Amniotic epithelial cell (primary cell): ENCODE measurements at places on chromosomes 12 and 14.

- DNase-seq = no peak
Observed at GRCh38 chr14:60232185-60232584, 16.8 kb upstream of the PPM1A start.

DNA sequence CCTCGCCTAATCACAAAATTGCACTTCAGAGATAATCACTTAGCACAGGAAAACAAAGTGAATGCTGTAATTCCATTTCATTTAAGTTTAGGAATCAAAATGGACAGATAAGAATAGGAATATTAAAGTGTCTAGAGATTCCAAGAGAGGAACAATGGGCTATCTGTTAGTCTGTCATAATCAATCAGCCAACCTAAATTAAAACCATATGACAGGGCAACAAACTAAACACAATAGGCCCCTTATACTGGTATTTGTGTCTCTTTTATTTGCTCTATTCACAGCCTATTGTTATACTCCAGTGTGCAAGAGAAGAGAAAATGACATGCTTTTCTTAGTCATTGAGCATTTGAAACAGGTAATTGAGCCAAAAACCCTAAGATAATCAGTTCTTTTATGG lies 259.4 kb downstream of the PRKD1 start:
- DNase-seq = no peak

GRCh38 chr14:34629657-34630529 lies at the start of gene SNX6:
Gene SNX6, minus strand, starts transcription at chr14:34630148. Its CDS starts 32 bp downstream, at chr14:34630116.
- DNase-seq = peak; percentile 54

GRCh38 chr14:96051231-96051630 lies 12.1 kb downstream of the C14orf132 start:
- no peak for DNase-seq

GRCh38 chr14:50797250-50798047 lies 33.5 kb downstream of the NIN start:
- DNase-seq = no peak

GRCh38 chr12:56300644-56301464 lies 724 bp upstream of the CS start:
- no peak for DNase-seq

DNA sequence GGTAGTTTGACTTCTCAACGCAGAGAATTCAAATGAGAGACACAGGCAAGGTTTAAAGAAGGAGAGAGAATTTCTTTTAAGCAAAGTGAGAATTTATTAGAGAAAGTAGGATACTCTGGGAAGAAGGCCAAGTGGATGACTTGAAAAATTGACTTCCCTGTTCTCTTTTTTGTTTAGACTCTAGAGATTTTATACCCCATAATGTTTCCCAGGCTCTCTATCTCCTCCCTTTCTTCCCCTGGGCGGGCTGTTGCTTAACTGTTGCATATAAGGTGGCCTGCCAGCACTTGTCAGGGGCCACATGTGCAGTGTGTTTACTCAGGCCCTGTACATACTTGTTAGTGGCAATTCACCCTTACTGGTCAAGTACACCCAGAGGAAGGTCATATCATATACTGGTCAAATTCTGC lies 403.7 kb downstream of the SLC6A15 start:
- DNase-seq = no peak

DNA sequence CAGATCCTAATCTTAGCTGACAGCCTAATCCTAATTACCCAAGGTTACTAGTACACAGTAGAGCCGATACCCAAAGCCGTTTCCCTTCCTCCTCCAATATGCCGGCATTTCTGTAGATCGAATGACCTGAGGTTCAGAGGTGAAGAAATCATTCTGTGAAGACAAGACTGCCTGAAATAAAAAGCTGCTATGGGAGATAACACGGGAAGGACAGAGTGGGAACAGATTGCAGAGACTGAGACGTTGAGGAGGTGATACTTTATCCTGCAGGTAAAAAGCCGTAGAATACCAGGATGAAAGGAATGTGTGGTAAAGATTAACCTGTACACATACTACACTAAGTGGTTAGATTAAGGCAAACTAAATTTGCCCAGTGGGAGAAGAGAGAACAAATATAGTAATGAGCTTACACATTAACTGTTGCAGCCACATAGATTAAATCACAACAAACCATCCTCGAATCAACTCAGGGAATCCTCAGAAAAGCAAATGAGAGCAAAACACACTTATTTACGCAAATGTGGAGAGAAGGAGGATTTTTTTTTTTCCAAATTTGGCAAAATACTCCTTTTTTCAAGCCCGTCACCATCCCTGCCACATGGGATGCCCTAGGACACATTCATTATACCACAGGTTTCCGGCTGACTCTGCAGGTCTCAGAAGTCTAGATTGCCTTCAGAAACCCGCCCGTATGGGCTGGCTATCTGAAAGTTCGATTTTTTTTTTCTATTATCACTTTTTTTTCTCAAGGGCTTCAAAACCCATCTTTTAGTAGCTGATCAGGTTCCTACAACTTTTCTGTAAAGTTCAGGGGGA lies 188.0 kb downstream of the TTC8 start:
- no peak for DNase-seq

DNA sequence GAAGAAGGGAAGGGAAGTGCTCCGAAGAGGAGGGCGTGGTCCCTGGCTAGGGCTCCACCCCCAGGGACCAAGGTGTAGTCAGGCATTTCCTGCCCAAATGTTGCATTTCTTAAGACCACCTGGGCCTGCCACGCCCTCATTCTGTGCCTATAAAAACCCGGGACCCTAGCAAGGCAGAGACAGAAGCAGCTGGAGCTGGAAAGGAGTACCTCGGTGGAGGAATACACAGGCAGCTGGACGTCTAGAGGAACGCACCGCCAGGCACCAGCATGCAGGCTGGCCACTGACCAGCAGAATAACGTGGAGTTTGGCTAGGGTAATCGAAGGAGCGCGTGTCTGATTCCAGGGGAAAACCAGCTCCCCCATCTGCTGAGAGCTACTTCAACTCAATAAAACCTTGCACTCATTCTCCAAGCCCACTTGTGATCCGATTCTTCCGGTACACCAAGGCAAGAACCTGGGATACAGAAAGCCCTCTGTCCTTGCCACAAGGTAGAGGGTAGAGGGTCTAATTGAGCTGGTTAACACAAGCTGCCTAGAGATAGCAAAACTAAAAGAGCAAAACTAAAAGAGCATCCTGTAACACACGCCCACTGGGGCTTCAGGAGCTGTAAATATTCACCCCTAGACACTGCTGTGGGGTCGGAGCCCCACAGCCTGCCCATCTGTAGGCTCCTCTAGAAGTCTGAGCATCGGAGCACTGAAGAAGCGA lies 21.0 kb downstream of the CFL2 start:
- no peak for DNase-seq

- no peak for DNase-seq
Observed at GRCh38 chr12:46082490-46083200, 92.3 kb upstream of the SCAF11 start.
